ENCODE measurements at places on chromosomes 11 and 22. TPM values are rescaled to one million over a fixed set of nuclear protein-coding genes. Genes with fewer than 3 reads are reported as not detected.

Gene TMEM25
- 36.2 TPM for total RNA-seq

GRCh38 chr11:118705111-118705741, 25.8 kb upstream of the TREH start:
- no peak for DNase-seq

DNA sequence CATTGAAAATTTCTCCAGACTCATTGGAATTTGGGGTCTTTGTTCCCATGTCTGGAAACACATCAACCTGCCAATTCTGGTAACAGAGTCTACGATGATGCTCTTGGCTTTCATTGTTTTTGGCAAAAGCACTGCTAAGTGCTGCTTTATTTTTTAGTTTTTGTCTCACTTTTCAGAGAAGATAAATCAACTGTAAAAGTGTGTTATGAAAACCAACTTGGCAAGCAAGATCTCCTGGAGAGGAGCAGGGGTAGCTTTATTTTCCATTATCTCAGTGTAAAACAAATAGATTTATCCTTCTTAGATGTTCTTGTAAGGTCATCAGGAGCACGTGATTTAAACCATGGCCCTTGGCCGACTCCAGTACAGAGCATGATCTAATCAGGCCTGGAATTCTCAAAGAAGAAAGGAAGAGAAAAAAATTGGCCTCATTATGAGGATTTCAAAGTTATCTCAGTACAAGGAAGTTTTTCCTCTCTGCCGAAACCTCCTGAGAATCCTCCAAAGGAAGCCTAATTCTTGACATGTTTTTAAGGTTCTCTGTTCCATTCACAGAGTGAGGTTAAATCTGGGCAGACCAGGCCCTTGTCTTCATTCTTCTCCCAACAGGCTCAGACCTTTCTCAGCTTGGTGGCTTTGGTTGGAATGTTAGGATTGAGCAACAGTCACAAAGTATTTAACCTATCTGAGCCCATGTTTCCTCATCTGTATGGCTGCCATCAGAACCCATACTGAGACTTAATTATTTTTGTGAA, 16.4 kb upstream of the PAMR1 start:
- no peak for DNase-seq

DNA sequence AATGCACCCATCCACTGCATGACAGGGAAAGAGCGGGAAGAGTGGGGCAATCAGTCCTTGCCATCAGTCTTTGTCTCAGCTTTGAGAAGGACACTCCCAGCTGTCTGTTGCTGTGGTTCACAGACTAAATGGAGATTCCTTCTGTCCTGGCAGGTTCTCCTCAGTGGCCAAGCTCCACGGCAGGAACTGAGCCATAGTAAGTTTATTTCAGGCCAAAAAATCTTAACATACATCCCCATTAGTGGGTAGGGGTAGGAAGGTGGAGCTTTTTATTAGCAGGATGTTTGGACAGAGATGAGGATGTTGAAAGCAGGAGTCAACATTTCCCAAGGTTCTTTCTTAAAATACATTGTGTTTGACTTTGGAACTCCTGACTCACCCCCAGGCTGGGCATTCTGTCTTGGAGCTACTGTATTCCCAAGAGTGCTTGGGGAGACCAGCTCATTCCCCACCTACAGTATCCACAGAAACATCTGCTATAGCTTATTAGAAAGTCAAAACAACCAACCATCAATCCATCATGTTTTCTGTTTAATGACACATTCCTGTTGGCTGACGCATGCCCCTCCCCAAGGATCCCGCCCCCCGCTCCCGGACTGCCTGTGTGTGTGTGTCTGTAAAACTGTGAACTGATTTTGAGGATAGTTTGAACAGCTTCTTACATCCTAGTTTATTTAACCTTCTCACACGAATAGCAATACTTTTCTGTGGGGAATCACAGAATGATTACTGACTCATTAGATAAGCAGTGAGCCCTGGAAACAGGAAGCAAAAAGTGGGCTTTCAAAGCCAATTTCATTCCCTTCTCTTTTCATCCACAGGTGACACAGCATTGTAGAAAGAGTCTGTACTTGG, 109.5 kb downstream of the CCDC81 start:
- peak; percentile 89 for DNase-seq

- no peak for DNase-seq
Observed at GRCh38 chr11:45960387-45961095, 38.1 kb downstream of the LARGE2 start.

DNA sequence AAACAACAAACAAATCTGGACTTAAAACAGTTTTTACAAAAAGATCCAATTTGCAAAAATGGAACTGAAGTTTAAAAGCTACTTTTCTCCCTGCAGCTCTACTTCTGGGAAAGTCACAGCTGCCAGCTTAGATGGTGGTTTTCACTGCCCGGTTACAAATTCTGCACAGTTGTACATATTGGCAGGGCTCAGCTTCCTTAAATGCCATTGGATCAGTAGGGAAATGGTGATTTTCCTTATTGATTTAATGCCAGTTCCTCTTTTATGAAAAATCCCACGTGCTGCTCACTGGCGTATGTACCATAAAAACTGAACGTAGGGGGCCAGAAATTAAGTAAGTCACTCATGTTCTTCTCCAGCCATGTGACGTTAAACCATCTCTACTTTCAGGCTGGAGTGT, 22.8 kb downstream of the GRAP2 start:
- DNase-seq = no peak

DNA sequence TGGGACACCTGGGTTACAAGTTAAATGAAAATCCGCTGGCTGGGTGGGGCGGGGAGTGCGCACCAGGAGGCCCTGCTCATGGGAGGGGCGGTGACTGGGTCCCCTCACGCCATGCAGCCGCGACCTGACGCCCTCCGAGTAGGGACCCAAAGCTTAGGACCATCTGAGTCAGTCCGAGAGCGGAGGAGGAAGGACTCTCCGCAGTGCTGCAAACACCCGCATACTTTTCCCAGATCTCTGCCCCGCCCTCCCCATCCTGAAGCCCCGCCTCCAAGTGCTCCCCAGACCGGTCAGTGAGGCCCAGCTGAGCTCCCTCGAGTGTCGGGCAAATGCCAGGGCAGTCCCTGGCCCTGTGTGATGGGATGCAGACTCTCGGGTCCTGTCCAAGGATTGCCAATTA, 6.6 kb upstream of the FLI1 start:
- no peak for DNase-seq

Measured in osteocyte (in vitro differentiated cells).